Skin of body (tissue), 3 donors: ENCODE measurements at places on chromosomes 4 and X. TPM values are rescaled to one million over a fixed set of nuclear protein-coding genes. Genes with fewer than 3 reads are reported as not detected.

- peak; percentile 22 for DNase-seq
Measured at GRCh38 chr4:152063621-152064240, 302.9 kb upstream of the GATB start.

The MED12 gene
- 36.4 TPM for total RNA-seq

- no peak for DNase-seq
Measured at GRCh38 chrX:113551919-113552318, 711.3 kb upstream of the AMOT start.

The TMEM31 gene
- not detected for total RNA-seq

The SPANXA2 gene
- not detected for total RNA-seq
